NCI-H2227 treated with DMSO at 0.1 percent for 48 hours (cell line): ENCODE measurements at places on chromosomes 12 and 14.

GRCh38 chr12:27969624-27970400 is 2.7 kb downstream of the PTHLH start:
- DNase-seq: no peak

DNA sequence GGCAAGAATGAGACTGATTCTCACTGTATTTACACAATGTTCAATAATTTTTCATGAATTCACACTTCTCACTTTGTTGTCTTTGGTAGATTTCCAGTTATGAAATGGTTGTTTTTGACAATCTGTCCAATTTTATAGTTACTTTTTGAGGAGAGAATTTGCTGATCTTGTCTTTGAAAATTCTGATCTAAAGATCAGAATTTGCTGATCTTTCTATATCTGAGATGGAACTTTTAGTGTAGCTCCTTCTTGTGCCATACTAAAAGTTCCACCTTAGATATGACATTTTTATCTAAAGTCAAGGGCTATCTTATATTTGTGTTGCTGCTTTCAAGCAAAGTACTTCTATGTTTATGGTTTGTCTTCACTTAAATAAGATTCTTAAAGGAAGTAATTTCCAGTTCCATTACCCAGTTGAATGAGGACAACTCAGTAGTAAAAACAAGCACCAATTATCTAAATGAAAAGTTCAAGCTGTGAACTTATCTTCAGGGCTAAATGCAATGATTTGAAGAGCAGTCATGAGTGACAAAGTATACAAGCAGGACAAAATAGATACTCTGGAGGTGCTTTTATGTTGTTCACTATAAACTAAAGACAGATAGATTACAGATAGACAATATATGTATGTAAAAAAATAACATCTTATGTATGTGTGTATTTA is 76.4 kb upstream of the FOXG1 start:
- DNase-seq: no peak

- no peak for DNase-seq
Measured at GRCh38 chr12:31234053-31234840, 91.7 kb downstream of the SINHCAF start.

DNA sequence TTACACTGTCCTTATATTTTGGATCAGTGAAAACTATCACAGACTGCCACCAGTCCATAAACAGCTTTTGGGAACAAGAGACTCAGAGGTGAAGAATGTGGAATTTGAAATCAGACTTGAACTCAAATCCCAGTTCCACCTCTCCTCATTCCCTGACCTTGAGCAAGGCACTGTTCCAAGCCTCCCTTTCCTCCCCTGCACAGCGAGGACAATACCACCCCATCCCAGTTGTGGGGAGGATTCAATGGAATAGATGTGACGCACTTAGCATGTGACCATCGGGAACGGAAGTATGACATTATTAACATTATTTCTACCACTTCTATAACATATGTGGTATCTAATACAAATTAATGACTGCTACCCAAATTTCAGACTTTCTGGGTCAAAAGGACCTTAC is 63.5 kb downstream of the DPF3 start:
- no peak for DNase-seq

GRCh38 chr14:73342670-73343069 is 105.4 kb downstream of the PAPLN start:
- DNase-seq: no peak
